ENCODE measurements at places on chromosomes 6 and 20.

- DNase-seq = peak; percentile 79
These were observed 38.5 kb upstream of the NAA20 start for GRCh38 chr20:19978511-19979210.

DNA sequence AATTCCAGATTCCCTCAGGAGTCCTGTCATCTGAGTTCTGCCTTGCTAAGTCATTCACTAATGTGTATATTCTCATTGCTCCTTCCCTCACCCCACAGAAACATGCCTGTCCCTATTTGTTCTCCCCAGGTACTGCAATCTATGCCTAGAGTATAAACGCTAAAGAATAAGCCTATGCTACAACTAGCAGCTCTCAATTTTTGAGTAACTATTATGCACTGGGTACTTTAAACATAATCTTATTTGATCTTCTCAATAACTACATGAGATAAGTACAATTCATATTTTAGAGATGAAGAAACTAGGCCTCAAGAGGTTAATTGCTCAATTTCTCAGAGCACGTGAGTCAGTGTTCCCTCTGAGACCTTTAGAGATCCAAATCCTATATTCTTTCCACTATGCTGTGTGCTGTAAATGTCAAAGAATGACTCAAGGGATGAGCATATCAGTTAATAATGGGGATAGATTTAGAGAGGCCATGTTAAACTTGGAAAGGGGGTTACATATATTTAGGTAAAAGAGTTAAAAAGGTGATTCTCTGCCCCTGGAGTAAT is 423.8 kb upstream of the ADGRB3 start:
- DNase-seq = no peak

- no peak for DNase-seq
These were observed 27.2 kb downstream of the DUSP22 start for GRCh38 chr6:319177-320131.

GRCh38 chr20:58420798-58421496 is 31.9 kb downstream of the VAPB start:
- no peak for DNase-seq

GRCh38 chr6:144077871-144078270 is 17.5 kb downstream of the SF3B5 start:
- no peak for DNase-seq

DNA sequence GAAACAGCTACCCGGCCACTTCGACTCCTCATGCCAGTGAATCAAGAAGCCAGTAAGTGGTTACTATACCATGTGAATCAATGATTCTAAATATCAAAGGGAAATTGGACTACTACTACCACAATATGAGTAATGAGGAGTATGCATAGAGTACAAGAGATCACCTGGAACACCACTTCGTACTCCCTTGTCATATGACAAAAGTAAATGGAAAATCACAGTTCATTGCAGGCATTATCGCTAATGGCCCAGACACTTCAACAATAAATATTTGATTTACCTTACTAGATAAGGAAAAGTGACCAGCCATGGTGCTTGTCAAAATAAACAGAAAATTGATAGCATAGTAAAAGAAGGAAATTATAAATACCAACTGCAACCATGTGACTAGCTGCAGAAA is 73.1 kb downstream of the BMP5 start:
- no peak for DNase-seq

DNA sequence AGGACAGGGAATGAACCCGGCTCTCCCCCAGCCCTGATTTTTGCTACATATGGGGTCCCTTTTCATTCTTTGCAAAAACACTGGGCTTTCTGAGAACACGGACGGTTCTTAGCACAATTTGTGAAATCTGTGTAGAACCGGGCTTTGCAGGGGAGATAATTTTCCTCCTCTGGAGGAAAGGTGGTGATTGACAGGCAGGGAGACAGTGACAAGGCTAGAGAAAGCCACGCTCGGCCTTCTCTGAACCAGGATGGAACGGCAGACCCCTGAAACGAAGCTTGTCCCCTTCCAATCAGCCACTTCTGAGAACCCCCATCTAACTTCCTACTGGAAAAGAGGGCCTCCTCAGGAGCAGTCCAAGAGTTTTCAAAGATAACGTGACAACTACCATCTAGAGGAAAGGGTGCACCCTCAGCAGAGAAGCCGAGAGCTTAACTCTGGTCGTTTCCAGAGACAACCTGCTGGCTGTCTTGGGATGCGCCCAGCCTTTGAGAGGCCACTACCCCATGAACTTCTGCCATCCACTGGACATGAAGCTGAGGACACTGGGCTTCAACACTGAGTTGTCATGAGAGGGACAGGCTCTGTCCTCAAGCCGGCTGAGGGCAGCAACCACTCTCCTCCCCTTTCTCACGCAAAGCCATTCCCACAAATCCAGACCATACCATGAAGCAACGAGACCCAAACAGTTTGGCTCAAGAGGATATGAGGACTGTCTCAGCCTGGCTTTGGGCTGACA is 28.8 kb upstream of the ZBP1 start:
- DNase-seq = no peak

DNA sequence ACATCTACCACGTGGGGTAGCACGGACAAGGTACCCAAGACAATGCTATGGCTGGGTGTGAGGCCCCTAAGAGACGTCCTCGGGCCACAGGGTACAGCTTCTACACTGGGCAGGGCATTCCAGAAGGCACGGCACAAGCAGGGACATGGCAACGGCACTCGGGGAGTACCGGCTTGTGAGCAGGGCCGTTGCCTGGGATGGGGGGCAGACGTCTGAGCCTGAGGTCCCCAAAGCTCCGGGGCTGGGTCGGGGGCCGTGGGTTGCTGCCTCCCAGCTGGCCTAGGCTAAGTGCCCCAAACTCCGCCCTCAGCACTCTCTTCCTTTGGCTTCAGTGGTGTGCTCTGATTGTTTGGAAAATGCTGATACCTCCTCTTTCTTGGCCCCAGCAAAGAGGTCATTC is 110.6 kb downstream of the SULF2 start:
- DNase-seq = no peak

Data from suppressor macrophage treated with lipopolysaccharide for 1 hour (primary cell).